NCI-H2227 treated with DMSO at 0.1 percent for 48 hours (cell line): ENCODE measurements at places on chromosomes 1 and 21.
A peak's percentile ranks its signal among the peaks of the same experiment; 100 is the strongest.

DNA sequence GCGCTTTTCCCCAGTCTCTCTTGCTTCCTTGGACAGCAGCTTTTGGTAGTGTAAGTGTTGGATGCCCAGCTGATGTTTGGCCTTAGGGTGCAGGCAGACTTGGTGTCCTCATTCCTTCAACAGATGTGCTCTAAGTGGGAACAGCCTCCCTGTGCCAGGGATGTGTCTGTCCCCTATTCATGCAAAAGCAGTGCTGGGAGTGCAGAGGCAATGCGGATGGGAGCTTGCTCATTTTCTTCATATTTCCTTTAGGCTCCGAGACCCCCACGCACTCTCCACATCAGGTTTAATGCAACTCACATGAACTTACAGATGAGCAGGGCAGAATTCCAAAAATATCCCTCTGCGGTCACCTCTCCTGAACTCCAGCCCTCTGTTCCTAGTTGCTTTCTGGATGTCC, 96.1 kb downstream of the IER5 start:
- no peak for DNase-seq

GRCh38 chr1:155929057-155929456, 5.2 kb downstream of the KHDC4 start:
- no peak for DNase-seq

GRCh38 chr1:159996653-159997052, 35.1 kb downstream of the PIGM start:
- no peak for DNase-seq

DNA sequence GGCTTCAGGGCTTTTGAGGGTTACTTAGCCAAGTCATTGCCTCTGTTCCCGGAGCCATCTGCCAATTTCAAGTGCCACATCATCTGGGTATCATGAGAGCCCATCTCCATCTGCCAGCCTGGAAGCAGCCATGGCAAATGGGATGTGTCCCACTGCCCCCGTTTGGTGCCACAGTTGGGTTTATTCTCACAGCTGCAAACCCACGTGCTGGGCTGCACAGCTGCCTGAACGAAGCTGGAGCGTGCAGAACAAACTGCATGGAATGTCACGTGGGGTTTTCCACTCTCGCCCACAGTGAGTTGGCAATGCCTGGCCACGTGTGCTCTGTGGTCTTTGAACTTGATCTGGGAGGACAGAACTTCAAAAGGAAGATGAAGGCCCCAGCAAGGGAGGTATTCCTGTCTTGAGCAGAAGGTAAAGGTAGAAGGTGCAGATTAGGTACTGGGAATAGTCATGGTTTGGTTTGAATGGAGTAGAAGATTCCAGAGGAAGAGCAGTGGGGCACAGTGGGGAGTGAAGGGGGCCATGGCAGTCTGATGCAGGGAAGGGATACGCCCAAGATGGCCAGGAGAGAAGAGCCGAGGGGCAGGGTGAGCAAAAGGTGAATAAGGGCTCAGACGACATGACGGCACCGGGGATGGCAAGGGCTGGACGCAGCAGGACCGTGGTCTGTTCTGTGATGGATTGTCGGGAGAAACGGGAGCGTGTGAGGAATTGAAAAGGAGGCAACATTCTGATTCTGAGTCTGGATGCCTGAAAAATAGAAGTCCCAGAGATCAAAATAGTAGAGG, 222.0 kb downstream of the KAZN start:
- DNase-seq: no peak

GRCh38 chr1:118751166-118751565, 237.0 kb downstream of the TBX15 start:
- DNase-seq: no peak

- DNase-seq: peak; percentile 31
Observed at GRCh38 chr1:62247391-62248168, 52.9 kb downstream of the L1TD1 start.

DNA sequence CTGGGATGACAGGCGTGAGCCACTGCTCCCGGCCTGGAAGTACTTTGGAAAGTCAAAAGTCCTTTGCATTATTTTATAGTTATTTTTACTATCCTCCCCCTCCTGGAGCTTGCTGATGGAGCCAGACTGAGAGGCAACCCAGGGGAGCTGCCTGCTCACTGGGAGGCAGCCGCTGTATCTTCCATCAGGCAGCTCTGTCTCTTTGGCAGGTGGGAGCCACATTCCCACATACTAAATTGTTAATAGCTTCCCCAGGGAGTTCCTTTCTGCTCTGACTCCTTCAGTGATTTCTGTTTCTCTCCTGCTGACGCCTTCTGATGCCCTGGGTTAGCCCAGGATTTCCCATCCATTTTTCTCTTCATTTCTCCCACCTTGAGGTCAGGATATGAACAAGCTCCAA, 4.9 kb upstream of the OPRD1 start:
- no peak for DNase-seq

DNA sequence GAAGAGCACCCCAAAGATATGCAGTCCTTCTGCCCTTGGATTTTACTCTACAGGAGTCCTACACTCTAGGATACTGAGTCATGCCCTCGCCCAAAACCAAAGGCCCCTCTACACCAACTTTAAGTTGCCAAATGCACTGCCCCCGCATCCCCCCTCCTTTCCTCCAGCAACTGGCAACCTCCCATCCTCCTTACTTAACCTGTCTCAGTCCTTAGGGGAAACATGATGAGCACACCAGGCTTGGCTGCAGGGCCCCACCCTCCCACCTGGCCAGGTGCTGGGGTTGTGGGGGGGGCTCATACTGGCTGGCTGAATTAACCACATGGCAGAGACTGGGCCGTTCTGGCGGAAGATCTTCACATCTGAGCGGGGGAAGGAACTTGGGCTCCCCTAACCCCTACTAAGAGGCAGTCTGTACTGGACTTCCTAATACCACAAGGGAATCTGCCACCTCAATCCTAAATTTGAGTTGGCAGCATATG, 1.2 kb downstream of the HDGF start:
- no peak for DNase-seq

DNA sequence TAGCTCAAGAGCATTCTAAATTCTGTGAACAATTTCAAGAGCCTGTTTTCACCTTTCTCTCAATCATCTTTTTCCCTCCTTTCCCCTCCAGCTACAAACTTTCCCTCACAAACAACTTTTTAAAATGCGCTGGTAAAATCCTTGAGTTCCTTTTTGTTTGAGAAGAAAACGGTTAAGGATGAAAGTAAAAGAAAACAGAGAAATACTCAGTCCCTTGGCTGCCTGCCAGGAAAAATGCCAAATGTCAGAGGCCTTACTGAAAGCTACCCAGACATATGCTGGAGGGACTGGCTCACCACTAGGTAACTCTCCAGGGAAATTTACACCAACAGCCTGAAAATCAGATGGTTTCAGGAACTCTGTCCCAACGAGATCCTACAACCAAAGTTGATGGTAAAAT, 11.0 kb upstream of the SERBP1 start:
- no peak for DNase-seq

DNA sequence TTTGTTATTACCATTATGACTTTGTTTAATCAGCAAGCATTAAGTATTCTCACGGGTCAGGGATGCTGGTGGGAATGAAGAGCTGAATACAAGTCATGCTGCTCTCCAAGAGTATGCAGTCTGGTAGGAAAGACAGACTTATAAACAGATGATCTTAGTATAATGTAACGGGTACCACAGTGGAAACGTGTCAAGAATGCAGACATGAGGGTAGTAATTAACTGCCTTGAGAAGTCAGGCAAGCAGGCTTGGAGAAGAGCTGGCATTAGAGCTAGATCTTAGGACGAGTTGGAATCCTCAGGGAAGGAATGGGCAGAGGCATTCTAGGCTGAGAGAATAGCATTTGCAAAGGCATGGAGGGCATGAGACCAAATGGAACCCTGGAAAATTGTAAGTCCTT, 19.7 kb downstream of the FAM76A start:
- DNase-seq: no peak

DNA sequence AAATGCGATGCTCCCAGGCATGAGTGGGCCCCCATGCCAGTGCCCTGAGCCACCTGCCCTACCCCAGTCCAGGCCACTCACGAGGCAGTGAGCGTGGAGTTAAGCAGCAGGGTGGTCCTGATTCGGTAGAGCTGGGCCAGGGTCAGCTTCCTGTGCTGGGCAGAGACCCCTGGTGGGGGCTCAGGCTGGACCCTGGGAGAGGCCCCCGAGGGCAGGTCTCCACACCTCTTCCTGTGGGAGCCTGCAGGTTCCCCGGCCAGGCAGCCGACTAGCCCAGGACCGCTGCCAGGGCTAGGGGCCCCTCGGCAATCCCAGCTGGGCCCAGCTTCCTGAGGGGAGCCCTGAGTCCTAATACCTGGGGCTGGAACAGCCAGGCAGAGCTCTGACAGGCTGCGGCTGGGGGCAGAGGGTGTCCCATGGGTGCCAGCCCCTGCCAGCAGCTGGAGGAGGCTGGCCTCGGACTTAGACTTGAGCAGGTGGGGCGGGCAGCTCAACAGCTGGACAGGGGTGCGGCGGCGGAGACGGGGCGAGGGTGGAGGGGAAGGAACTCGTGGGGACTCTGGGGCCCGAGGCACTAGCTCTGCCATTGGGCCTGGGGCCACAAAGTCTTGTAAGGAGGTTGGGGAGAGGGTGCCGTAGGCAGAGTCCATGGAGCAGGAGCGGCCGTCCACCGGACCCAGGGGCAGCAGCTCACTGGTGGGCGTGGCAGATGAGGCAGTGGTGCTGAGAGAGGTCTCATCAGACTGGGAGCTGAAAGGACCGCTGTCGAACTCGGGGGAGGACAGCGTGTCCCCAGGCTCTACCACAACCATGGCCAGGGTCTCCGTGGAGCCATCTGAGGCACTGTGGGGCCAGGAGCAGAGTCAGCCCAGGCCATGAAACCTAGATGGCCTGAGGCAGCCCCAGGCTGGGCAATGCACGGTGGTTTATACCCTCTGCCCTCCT, 2.0 kb upstream of the TNFRSF25 start:
- no peak for DNase-seq

DNA sequence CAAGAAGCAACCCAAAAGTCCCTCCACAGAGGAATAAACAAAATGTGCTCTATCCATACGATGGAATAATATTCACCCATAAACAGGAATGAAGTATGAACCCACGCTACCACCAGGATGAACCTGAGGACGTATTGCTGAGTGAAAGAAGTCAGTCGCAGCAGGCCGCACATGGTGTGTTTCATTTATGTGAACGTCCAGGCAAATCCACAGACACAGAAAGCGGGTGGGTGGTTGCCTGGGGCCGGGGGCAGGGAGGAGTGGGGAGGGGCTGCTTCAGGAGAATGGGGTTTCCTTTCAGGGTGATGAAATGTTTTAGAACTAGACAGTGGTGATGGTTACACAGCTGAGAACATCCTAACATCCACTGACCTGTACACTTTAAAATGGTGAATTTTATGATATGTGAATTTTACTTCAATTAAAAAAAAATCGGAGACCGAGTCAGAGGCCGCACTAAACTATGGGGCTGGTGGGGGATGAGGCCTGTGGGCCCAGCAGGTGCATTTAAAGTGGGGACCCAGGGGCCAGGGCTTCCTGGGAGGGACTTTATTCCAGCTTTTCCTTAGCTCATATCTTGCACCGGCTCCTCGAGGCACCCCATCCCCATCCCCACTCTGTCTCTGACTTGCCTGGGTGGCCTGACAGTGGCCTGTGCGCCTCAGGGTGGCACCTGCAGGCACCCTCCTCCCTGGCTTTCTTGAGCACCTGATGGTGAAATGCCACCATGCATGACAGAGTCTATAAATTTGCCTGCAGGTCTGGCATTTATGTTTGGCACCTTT, 392.6 kb upstream of the VAMP3 start:
- DNase-seq: no peak

GRCh38 chr1:74470936-74471335, 41.5 kb downstream of the LRRC53 start:
- no peak for DNase-seq

DNA sequence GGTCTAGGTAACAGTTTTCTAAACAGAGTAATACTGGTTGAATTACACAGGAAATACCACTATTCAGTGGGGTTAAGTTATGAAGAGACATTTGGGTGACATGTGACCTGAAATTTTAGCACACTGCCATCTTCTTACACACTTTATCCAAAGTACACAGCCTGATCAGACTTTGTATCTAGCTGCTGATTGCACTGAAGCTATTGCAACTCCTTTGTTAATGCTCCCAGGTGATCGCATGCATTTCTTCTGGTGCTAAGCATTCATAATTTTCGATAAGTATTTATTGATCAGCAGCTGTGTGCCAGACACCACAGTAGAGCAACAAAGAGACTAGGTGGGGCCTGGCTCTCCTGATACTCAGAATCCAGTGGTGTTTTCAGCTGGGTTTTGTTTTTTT, 52.4 kb downstream of the AK4 start:
- DNase-seq: no peak

GRCh38 chr1:168504064-168504837, 39.5 kb downstream of the XCL2 start:
- DNase-seq: no peak

DNA sequence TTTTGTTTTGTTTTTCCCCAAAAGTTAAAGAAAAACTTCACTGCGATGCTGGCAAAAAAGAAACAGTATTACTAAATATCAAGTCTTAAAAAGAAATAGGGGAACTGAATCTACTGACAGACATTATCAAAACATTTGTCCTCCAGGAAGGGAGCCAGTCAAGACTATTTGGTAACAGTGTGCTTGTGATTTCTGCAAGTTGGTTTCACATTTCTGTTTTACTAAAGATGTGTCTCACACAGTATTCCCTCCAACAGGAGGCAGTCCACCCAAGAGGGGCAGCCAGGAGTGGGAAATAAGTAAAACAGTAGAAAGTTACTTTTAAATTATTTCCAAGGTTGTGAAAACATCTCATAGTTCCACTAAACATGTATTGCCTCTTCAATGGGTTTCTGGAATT, 74.4 kb upstream of the SDC3 start:
- DNase-seq: no peak

DNA sequence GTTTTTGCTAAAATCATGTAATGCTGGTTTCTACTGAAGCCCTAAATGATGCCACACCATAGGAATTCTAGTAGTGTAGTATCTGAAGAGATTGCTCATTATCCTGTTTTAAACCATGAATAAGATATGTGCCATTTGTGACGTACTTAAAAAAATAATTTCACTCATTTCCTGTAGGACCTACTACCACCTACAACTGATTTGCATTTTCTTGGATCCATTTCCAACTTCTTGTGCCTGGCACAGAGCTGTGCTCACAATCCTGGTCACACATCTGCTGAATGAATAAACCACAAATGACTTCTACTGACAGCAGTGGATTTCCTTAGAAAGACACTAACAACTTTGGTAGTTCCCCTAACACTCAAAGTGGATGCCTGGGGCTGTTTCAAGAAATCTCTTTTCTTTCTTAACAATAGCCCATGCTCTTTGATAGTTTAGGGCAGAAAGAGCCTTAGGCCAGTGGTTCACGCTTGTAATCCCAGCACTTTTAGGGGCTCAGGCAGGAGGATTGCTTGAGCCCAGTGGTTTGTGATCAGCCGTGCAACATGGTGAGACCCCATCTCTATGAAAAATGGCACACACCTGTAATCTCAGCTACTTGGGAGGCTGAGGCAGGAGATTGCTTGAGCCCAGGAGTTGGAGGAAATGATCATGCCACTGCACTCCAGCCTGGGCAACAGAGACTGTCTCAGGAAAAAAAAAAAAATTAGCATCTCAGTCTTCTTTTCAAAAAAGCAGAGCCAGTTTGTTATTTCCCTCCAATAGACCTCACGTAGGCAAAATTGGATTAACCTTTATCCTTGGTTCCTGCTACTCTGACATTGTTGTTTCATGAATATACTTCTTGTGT, 13.0 kb upstream of the BATF3 start:
- no peak for DNase-seq

GRCh38 chr1:67514300-67514699, 84.1 kb upstream of the SERBP1 start:
- DNase-seq: no peak
